IMR-90 (cell line): ENCODE measurements at places on chromosomes 7 and 10.

DNA sequence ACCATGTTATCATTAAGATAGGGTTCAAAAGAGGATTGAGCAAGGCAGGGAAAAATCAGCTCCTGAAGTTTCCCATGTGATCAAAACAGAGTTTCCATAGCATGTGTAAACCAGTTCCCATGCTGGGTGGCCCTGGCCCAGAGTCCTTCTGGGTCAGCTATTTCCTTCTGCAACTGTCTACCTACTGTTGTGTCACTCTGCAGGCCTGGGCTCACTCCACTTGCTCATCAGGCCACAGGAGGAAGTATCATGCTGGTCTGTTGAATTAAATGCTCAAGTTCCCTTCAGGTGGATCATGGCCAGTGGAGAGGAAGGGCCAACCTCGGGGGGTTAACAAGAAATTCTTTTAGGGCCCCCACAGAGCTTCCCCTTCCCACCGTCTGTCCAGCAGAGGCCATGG lies 104.7 kb downstream of the GFRA1 start:
- DNase-seq = no peak

GRCh38 chr7:46479680-46480079 lies 558.6 kb upstream of the IGFBP3 start:
- no peak for DNase-seq

DNA sequence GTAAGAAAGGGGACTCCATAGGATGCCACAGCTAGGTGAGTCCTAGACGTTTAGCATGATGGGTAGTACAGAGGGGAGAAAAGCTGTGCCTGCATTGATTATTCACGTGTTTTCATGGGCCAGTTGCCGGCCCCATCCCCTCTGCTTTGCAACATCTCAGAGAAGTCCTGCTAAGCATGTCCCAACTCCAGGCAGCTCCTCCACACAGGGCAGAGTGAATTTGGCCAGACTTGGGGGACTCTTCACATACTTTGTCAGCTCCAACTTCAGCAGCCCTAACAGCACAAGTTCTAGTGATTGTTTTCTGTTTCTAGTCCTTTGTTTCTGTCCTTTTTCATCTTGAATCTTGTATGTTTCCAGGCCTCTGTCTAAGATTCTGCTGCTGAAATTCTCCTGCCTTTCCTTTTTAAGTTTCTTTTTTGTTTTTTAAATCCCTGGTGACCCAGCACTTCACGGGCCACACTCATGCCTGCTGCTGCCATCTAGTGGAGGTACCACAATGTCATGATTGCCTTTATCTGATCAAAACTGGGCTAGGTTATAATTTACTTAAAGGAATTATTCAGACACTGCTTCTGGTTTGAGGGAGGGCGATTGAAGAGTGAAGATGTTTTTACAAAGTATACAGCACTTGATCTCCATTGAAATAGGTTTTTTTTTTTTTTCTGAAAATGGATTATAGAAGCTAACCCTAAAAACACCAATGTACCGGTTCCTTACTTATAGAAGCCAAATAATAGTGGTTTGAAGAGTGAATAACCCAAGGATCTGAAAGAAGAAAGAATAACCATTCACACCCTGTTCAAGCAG lies 276.9 kb downstream of the CSTF2T start:
- peak; percentile 76 for DNase-seq

DNA sequence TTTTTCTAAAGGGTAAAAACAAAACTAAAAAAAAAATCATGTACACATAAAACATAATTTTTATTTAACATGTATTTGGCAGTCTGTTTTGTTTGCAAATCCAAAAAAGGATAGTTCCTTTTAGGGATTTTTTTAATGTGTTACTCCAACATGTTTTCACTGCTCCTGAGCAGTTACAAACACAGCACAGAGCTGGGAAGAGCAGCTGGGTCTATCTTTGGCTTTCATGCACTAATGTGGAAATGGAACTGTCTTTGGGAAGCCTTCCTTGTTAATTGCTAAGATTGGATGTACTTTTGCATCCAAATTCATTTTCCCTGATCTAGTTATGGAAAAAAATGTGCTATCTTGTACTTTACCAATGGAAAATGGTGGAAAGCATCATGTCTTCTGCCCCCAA lies 1035.1 kb downstream of the CNTNAP2 start:
- DNase-seq = no peak

- DNase-seq = no peak
Measured at GRCh38 chr7:29204491-29205272, 10.1 kb downstream of the CHN2 start.

- peak; percentile 5 for DNase-seq
Measured at GRCh38 chr10:27747096-27747451, 1.5 kb upstream of the MKX start.

- peak; percentile 77 for DNase-seq
Measured at GRCh38 chr10:30092151-30092790, 32.9 kb upstream of the JCAD start.

DNA sequence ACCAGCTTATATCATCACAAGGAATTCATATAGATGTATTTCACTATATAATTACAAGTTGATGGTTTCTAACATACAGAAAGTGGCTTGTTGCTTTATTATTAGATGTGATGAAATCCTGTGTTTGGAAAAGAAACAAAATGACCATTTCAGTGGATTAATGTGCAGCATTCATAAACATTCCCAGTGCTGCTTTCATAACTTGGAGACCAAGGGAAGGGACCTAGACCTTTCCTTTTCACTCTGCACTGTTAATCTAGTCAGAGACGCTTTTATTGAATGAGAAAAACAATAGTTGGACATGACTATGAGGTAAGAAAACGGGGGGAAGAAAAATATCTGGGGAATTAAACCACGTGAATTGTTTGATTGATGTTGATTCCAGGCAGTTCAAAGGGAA lies 160.0 kb downstream of the HDAC9 start:
- peak; percentile 6 for DNase-seq

DNA sequence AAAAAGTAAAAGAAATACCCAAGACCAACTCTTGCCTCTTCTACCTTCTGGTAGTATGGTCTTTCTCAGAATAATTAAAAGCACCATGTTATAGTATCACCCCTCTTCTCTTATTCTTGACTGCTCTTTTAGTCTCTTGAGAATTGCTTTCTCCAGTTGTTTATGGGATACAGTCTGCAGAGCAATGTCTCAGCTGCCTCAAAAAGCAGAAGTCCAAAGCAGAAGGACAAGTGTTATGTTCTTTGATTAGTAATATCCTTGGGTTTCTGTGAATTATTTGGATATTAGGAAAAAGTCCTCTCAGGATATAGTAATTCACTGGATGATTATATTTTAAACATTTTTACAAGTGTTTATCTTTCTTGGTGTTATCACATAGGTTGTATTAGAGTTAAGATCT lies 7.4 kb downstream of the TAS2R41 start:
- no peak for DNase-seq

DNA sequence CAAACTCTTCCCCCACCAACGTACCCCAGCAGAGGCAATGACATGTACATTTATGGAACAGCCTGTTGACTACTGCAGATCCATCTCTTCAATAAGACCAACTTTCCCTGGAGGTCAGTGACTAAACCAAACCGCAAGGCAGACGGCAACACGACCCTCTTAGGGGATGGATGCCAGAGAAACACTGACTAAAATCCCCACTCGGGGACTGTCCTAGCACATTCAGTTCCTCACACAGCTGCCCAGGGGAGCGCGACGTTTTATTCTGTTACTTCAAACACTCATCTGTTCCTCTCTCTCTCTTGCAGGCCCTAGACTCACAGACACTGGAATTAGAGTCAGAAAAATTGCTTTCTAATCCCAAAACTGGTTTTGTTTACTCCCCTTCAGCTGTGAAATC lies 146.5 kb upstream of the PRSS1 start:
- DNase-seq = no peak

GRCh38 chr7:158996214-158997109 lies 140.1 kb downstream of the DYNC2I1 start:
- no peak for DNase-seq

- DNase-seq = no peak
Measured at GRCh38 chr10:129754211-129755050, 209.6 kb downstream of the EBF3 start.

GRCh38 chr10:71729161-71729636 lies 9.6 kb upstream of the C10orf105 start:
- DNase-seq = no peak

GRCh38 chr10:124465003-124465776 lies 3.6 kb downstream of the LHPP start:
- no peak for DNase-seq

DNA sequence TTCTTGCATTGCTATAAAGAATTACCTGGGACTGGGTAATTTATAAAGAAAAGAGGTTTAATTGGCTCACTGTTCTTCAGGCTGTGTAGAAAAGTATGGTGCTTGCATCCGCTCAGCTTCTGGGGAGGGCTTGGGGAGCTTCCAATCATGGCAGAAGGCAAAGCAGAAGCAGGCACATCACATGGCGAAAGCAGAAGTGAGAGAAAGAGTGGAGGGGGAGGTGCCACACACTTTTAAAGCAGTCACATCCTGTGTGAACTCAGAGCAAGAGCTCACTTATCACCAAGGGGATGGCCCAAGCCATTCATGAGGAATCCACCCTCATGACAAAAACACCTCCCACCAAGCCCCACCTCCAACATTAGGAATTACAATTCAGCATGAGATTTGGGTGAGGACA lies 303.5 kb downstream of the OTUD1 start:
- DNase-seq = no peak

DNA sequence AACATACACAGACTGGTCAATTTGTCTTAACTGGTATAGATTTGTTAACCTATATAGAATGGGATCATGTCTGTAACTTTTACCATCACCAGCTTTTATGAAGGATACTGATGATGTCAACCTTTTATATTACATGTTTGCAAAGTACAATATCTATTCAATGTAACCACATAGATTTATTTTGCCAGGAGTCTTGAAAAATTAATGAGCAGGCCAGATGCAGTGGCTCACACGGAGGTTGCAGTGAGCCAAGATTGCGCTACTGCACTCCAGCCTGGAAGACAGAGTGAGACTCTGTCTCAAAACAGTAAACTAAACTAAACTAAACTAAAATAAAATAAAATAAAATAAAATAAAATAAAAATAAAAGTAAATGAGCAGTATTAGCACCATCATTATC lies 30.0 kb upstream of the PARD3 start:
- DNase-seq = no peak

GRCh38 chr10:13074563-13075451 lies 25.2 kb upstream of the OPTN start:
- peak; percentile 60 for DNase-seq

- no peak for DNase-seq
Measured at GRCh38 chr7:111202321-111202720, 111.4 kb downstream of the LRRN3 start.

- DNase-seq = peak; percentile 13
Measured at GRCh38 chr10:58424176-58424575, 39.0 kb downstream of the TFAM start.

- DNase-seq = peak; percentile 11
Measured at GRCh38 chr7:19958309-19958896, 185.0 kb upstream of the TMEM196 start.

DNA sequence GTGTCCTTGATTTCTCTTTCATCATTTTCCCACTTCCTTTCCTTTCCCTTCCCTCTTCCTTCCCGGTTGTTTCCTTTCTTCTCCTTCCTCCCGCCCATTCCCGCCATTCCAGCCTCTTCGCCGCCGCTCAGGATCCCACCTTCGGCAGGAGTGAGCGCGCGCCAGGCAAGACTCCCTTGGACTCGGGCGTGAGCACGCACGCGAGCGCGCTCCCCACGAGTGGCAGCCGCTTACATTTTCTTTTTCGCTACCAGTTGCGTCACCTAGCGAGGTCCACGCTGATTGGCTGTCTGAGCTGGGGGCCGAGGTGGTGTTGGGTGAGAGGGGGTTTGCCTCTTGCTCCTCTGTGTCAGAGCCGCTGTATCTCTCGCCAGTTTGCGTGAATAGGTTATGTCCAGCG lies 11.8 kb downstream of the ZAN start:
- peak; percentile 53 for DNase-seq
